ENCODE measurements at places on chromosomes 3 and 15. TPM values are rescaled to one million over a fixed set of nuclear protein-coding genes. Genes with fewer than 3 reads are reported as not detected.

DNA sequence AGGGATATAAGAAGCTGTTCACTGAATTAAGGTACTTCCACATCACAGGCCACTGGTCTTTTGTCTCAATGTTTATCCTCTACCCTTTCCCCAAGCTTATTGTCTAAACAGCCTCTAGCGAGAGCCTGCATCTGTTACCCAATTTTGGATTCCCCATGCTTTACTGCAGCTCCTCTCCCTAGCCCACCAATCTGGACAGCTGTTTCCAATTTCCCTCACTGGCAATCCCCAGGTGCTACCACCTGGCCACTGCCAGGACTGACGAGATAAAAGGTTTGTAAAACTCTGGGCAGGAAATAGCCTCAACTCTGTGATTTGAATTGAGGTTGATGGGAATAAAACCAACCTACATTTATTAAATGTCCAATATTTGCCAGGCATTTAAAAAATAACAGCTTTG lies 58.0 kb upstream of the TEX9 start:
- no peak for DNase-seq

- DNase-seq = no peak
Observed at GRCh38 chr15:62545467-62546227, 380.6 kb upstream of the C2CD4B start.

GRCh38 chr3:157438194-157438730 lies 1.6 kb downstream of the PTX3 start:
- no peak for DNase-seq

- no peak for DNase-seq
Observed at GRCh38 chr3:149831321-149831720, 18.3 kb downstream of the RNF13 start.

DNA sequence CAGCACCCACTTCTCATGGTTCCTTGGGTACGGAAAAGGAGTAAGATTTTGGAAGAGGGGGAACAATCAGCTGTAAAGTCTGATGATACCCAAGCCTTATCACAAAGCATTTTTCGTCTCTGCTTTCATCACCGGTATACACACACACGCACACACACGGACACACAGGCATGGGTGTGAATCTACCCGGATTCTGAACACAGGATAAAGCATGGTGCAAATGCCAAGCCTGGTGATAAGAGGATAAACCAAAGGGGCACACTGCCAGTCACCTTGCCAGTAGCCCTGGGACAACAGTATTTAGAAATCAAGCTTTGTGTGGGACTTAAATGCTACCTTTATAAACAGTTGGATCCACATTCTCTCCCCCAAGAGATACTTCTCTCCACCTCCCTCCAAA lies 22.2 kb downstream of the FAM174B start:
- no peak for DNase-seq

- DNase-seq = no peak
Observed at GRCh38 chr15:84112025-84112424, 123.5 kb upstream of the GOLGA6L4 start.

DNA sequence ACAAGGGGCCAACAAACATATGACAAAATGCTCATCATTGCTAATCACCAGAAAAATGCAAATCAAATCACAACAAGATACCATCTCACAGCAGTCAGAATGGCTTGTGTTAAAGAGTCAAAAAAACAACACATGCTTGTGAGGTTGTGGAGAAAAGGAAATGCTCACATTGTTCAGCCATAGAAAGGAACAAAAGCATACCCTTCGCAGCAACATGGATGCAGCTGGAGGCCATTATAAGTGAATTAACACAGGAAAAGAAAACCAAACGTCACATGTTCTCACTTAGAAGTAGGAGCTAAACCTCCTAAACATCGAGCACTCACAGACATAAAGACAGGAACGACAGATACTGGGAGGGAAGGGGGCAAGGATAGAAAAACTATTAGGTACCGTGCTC lies 678.4 kb upstream of the GRM7 start:
- no peak for DNase-seq

DNA sequence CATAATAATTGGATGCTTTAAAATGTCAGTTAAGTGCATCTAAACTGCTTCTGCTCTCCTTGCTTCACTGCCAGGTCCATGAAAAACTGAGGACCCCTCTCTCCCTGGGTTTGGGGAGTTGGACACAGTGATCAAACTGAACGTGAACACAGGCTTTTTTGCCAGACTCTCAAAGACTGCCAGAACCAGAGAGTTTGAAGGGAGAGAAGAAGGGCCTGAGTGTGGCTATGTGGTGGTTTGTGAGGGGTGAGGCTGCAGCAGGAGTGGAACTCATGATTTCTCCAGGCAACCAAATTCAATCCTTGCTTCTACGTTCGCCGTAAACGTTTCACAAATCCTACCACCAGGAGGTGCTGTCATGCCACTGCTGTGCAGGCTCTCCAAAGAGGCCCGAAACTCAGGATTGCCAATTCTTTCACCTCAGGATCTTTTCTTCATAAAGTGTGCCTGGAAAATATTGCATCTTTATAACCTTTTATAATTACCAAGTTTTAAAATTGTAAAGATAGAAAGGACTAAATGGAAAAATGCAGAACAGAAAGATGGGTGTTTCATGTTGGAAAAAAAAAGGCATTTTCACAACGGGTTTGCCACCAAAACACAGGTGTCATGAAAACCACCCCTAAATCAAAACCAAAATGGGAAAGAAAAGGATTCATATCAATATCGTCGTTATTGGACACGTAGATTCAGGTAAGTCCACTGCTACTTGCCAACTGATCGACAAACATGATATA lies 19.7 kb downstream of the TM4SF4 start:
- no peak for DNase-seq

Gene ITIH1
- 0.35 TPM for polyA plus RNA-seq

Gene EPHB1
- 5.0 TPM for polyA plus RNA-seq

Gene CCDC174
- 34.7 TPM for polyA plus RNA-seq

Gene ZDHHC19
- polyA plus RNA-seq = 0.38 TPM

Gene GHSR
- not detected for polyA plus RNA-seq

All from right renal cortex interstitium (tissue), 3 donors.